SK-N-DZ (cell line): ENCODE measurements at places on chromosomes 4 and X.

- DNase-seq, result peak; percentile 21
Measured at GRCh38 chrX:150486011-150486410, 82.4 kb upstream of the MTM1 start.

GRCh38 chr4:158945529-158946108, 157.3 kb upstream of the RAPGEF2 start:
- DNase-seq, result no peak

GRCh38 chrX:142251680-142252079, 46.6 kb upstream of the MAGEC2 start:
- DNase-seq, result no peak

DNA sequence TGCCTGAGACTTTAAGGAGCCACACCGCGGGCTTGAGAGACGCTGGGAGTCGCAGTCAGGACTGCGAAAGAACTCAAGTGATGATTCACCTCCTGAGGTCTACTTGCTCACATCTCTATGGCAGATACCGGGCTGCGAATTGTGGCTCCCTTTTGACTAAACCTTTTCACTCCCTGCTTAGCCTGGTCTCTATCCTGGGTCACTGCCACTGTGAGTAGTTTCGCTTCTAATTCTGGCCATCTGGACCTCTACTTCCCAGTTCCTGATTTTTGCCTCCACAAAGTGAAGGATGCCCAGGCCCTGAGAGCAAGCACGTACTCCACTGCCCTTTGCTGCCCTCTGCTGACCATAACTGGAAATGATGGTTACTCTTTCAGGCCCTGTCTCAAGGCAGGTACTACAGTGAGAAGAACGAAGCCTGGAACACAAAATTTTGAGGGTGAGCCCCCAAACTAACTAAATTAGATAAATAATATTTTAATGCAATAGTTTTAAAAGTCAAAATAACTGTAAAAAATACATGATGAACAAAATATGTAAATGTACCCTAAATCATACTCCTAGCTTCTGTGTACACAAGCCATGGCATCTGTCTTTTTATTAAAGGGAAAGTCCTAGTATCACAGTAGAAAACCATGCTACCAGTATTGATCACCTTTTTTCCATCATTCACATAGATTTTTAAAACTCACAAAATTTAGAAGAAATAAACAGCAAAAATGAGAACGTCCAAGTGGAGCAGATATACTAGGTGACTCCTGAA, 16.7 kb downstream of the MAD2L1 start:
- peak; percentile 70 for DNase-seq

DNA sequence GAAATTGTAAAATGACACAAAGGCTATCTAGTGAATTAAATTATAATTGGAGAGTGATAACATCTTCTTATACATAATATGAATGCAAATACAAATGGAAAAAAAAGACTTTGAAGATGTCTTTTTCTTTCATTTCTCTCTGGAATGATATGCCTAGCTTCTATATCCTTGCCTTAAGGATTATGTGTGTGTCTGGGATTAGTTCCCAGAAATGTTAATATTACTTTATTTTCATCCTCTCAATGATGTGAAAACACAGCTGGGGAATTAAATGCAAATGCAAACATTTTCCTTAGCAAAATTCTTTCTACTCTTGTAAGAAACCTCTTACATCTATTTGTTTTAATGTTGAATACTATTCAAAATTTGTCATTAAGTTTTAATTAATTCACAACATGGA, 441.9 kb downstream of the FSTL5 start:
- no peak for DNase-seq

- no peak for DNase-seq
Measured at GRCh38 chrX:9539605-9540387, 74.9 kb downstream of the TBL1X start.

DNA sequence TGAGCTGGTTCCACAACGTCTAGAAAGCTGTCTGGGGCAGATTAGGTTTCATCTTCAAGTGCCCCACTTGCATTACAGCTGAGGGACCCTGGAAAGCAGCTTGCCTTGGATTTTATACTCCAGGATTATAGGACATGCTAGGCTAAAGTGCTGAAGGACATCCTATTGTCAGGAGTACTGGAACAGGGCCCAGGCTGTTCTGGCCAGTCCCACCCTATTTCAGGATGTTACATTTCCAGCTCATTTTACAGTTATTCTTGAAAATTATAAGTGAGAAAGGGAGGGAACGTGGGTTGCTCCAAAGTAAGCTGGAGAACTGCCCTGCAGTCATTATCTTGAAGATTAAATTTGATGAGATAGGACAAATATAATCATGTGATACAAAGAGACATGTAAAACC, 71.0 kb upstream of the UGT8 start:
- DNase-seq, result no peak

DNA sequence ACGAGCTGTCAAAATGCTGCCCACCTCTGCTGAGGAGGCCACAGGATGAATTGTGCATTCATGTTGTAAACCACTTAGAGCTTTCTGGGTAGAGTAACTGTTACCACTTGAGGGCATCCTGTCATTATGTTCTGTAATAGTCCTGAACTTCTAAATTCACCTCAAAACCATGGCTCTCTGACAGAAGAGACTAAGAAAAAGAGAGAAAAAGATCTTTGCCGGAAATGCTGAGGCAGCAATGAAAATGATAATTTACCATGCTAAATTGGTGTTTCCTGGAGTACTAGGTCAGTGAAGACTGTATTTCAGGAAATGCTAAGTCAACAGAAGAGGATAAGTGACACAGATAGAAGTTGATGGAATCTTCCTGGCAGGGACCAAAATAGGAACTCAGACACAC, 942.3 kb upstream of the SLIT2 start:
- DNase-seq, result no peak

GRCh38 chrX:153804621-153805020, 10.2 kb downstream of the SSR4 start:
- DNase-seq, result no peak

- DNase-seq, result no peak
Measured at GRCh38 chr4:76709772-76710090, 188.2 kb downstream of the SOWAHB start.

DNA sequence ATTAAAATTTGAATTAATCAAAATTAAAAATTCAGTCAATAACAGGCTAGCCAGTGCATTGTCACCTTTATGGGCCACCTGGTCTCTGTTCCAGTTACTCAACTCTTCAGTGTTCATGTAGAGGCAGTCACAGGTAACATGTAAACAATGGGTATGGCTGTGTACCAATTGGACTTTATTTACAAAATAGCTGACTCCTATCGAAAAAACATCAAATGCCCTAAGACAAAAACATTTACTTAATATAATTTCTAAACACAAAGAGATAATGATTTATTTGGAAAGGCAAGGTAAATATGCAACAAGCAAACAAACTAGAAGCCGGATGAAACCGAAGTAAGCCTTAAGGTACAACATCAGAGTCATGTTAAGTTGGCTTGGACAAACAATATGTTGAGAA, 8.8 kb downstream of the TMEM150C start:
- DNase-seq, result no peak

DNA sequence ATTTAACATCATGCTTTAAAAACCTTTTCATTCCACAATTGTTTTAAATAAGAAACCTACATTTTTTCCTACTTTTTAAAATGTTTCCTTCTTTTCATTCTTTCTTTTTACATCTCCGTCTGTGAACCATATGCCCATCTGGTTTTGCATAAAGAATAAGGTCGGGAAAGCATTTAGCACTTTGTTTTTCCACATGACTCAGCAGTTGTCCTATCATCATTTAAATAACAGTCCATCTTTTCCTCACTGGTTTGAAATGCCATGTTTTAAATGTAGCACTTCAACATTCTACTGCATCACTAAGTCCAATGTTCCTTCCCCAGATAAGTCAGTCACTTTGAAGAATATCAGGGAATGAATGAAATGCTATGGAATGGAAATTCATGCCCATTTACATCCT, 128.4 kb downstream of the SH3RF1 start:
- DNase-seq, result no peak

DNA sequence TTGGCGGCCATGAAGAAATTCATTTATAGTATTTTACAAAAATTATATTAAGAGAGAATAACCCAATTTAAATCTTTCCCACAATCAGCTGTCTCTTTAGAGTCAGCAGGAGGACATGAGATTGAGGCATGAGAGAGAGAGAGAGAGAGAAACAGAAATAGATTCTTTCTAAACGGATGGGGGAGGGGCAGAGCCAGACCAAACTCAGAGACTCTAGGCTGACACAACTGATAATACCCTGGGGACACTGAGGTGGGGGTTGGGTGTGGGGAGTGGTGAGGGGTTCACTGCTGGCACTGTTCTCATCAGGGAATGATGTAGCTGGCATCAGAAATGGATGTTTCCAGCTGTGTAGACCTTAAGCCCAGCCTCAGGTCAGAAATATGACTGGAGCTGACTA, 20.5 kb upstream of the HOPX start:
- DNase-seq, result no peak

DNA sequence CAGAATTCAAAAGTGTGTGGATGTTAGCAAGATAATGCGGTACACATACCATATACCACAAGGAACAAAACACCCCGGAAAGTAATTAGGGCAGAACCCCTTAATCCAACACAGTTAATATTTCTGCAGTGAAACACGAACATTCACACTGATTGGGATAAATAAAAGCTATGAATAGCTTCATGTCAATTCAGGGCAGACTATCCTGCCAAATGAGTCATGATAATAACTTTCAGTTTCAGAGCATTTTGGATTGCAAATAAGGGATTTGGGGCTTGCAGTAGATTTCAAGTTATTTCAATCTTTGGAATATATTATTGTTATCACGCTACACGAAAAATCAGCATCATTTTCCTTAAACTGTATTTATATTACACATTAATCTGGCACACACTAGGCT, 24.3 kb downstream of the IRF2 start:
- DNase-seq, result no peak

GRCh38 chrX:50704360-50704759, 109.6 kb downstream of the SHROOM4 start:
- DNase-seq, result no peak

DNA sequence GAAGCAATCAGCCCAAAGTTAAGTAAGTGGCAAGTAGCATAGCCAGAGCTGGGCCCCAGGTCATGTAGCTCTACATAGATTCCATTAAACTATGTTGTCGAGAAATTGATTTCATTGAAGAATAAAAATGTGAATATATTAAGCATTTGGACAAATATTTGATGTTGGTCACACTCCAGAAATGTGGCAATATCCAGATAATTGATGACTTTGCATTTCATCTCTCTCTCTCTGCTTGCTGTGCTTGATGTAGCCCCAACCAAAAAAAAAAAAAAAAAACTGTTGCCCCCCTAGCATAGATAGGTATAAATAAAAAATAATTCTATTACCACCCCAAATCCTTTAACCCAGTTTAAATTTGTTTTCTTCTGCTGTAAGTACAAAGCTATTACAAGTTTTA, 7.5 kb upstream of the NDST3 start:
- no peak for DNase-seq

DNA sequence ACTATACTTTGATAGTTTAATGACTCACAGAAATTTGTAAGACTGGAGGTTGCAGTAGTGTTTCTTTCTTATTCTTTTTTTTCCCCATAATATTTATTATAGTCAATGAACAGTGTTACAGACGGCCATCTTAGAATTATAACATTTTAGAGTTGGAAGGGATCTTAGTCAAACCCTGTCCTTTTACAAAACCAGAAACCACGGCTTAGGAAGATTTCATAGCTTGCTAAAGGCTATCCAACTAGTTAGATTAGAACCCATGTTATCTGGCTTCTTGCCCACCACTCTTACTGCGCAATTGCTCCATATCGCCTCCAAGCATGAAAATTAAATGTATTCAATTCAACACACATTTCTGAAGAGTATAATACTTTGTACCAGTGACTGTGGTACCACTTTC, 1.1 kb downstream of the XIAP start:
- DNase-seq, result no peak

GRCh38 chrX:54479136-54480111, 16.6 kb downstream of the FGD1 start:
- DNase-seq, result no peak
